ENCODE measurements at places on chromosomes 5 and 9.

GRCh38 chr5:82820188-82820587 is 257.0 kb downstream of the TMEM167A start:
- no peak for DNase-seq

DNA sequence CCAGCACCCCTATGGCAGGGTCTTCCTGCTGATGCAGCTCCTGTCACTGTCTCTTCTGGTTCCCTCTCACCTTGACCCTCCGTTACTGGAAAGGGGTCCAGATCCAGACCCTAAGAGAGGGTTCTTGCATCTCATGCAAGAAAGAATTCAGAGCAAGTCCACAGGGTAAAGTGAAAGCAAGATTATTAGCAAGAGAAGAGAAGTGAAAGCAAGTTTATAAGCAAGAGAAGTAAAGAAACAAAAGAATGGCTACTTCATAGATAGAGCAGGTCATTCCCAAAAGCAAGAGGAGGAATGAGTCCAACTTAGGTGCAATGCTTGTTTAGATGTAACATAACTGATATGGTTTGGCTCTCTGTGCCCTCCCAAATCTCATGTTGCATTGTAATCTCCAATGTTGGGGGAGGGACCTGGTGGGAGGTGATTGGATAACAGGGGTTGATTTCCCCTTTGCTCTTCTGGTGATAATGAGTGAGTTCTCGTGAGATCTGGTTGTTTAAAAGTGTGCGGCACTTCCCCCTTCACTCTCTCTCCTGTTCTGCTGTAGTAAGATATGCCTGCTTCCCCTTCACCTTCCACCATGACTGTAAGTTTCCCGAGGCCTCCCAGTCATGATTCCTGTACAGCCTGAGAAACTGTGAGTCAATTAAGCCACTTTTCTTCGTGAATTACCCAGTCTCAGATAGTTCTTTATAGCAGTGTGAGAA is 183.3 kb downstream of the MED10 start:
- no peak for DNase-seq

- DNase-seq, result no peak
Observed at GRCh38 chr9:127633216-127633862, 21.3 kb downstream of the STXBP1 start.

- DNase-seq, result no peak
Observed at GRCh38 chr9:88681434-88681833, 146.5 kb downstream of the NXNL2 start.

- no peak for DNase-seq
Observed at GRCh38 chr9:70255486-70255885, 3.3 kb upstream of the SMC5 start.

GRCh38 chr5:179223528-179223927 is 121.7 kb downstream of the ADAMTS2 start:
- no peak for DNase-seq

GRCh38 chr9:130340011-130340410 is 74.5 kb downstream of the HMCN2 start:
- no peak for DNase-seq

- no peak for DNase-seq
Observed at GRCh38 chr5:2258861-2259260, 376.1 kb upstream of the IRX4 start.

All from stimulated activated CD8-positive, alpha-beta memory T cell treated with anti-CD3 and anti-CD28 coated beads, Interleukin-12 subunit alpha, Interleukin-12 subunit beta, amount 100 ng/mL, for 4 hours (primary cell).